ENCODE measurements at places on chromosomes 16 and 17. TPM values are rescaled to one million over a fixed set of nuclear protein-coding genes. Genes with fewer than 3 reads are reported as not detected.
A peak's percentile ranks its signal among the peaks of the same experiment; 100 is the strongest.

GRCh38 chr16:89602273-89602951 lies 11.0 kb upstream of the DPEP1 start:
- H3K36me3 ChIP-seq: no peaks in the 10 kb centered on the region
- H3K27me3 ChIP-seq: no peaks in the 10 kb centered on the region
- H3K27ac ChIP-seq: no peak overlapping the region
- peak; percentile 39 for DNase-seq

DNA sequence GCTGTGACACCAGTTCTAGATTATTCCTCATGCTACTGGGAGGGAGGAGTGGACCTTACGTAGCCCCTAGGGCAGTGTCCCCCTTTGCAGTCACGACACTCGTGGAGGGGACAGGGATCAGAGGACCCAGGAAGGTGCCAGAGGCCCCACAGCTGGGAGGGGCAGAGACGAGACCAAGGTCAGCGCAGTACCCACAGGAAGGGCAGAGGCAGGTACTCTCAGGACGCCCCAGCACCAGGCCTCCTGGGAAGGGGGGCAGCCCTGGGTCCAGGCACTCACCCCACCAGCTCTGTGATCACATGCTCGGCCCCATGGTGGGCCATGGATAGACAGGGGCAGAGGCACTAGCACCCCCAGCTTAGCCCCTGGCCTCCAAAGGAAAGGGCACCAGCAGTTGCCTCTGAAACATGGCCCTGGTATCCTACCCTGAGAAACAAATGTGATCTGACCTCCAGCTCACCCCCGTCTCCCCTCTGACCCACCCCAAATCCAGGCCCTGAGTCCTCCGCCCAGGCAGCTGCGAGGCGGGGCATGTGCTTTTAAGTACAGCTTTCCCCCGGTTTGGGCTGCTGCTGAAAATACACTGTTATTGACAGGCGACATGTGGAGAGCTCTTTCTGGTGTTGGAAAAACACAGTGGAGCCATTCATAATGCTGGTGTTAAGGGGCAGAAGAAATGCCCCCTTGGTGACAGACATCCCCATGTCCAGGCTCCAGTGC lies 361.9 kb downstream of the C16orf95 start:
- DNase-seq: no peak
- H3K27ac ChIP-seq: no peak overlapping the region
- no peak overlapping the region for H3K4me3 ChIP-seq
- no peaks in the 10 kb centered on the region for H3K36me3 ChIP-seq
- H3K4me1 ChIP-seq: no peaks in the 10 kb centered on the region

DNA sequence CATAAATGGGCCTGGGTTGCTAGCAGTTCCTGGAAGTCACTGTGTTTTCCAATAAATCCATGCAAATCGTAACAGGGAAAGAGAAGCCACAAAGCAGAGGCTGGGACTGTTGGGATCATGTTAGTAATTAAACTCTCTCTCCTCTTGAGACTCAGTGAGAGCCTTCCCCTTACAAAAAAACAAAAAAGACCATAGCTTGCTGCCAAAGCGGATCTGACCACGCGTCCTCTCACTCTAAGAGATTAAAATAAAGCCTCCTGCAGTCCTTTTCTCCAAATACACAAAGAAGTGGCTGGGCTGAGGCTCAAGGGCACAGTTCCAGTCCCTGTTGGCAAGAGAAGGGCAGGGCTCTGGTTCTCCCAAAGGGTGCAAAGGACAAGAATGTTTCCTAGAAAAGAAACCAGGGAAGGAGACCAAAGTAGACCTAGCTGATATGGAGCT lies 38.5 kb downstream of the PIGL start:
- peak overlapping the region; percentile 55 for H3K27ac ChIP-seq
- no peaks in the 10 kb centered on the region for H3K4me1 ChIP-seq
- H3K36me3 ChIP-seq: no peaks in the 10 kb centered on the region
- no peak overlapping the region for H3K4me3 ChIP-seq
- H3K27me3 ChIP-seq: no peaks in the 10 kb centered on the region
- no peak for DNase-seq

GRCh38 chr16:17327664-17328335 lies 143.0 kb downstream of the XYLT1 start:
- no peaks in the 10 kb centered on the region for H3K4me1 ChIP-seq
- no peak overlapping the region for H3K27ac ChIP-seq
- H3K27me3 ChIP-seq: peaks cover 39% of the 10 kb centered on the region
- no peak overlapping the region for H3K4me3 ChIP-seq

- H3K27ac ChIP-seq: no peak overlapping the region
- no peak for DNase-seq
- H3K27me3 ChIP-seq: peaks cover 68% of the 10 kb centered on the region
- H3K4me3 ChIP-seq: no peak overlapping the region
- H3K4me1 ChIP-seq: peaks cover 5% of the 10 kb centered on the region
These were observed 2.7 kb downstream of the C16orf89 start for GRCh38 chr16:5062790-5063765.

GRCh38 chr17:66945147-66945835 lies 19.2 kb upstream of the CACNG4 start:
- no peak overlapping the region for H3K27ac ChIP-seq
- DNase-seq: no peak
- H3K4me3 ChIP-seq: no peak overlapping the region

DNA sequence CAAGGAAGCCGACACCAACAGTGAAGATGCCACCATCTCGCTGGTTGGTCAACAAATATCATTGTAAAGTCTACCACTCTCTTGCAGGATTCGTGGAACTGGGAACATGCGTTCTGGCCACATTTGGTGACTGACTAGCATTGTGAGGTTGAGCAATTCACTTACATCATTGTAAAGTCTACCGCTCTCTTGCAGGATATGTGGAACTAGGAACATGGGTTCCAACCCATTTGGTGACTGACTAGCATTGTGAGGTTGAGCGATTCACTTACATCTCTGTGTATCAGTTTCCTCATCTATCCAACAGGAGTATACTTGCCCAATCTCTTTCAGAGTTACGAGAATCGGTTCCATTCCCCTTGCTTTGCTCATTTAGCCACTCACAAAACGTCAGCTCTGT lies 42.6 kb upstream of the RPH3AL start:
- H3K4me3 ChIP-seq: no peak overlapping the region
- H3K4me1 ChIP-seq: no peaks in the 10 kb centered on the region

DNA sequence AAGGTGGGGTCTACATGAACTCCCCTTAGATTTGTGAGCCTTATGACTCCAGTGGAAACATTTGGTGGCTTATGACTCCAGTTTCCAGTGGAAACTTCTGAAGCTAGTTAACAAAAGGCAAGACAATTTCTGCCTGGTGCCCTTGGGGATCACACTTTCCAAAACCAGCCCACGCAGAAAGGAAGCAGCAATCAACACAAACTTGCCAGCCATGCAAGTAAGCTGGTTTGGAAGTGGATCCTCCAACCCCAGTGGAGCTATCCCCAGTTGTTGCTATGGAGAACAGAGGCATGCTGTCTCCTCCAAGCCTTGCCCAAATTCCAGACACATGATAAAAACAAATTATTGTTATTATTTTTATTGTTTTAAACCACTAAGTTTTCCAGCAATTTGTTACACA lies 130.9 kb downstream of the CDH11 start:
- H3K4me3 ChIP-seq: no peak overlapping the region
- no peak overlapping the region for H3K27ac ChIP-seq
- H3K27me3 ChIP-seq: no peaks in the 10 kb centered on the region
- DNase-seq: no peak
- no peaks in the 10 kb centered on the region for H3K4me1 ChIP-seq

DNA sequence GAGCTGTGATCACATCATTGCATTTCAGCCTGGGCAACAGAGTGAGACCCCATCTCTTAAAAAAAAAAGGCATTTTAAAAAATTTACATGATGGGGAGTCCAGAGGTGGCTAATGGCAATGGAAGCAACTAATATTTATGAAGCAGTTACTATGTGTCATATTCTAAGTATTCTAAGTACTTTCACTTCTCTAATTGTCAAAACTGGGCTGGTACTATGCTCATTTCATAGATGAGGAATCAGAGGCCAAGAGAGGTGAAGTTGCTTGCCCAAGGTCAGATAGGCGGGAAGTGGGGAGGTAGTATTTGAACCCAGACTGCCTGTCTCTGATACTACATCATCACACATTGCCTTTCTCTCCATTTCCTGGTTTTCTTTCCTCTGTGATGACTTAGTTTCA lies 50.7 kb downstream of the SLC5A11 start:
- H3K4me1 ChIP-seq: no peaks in the 10 kb centered on the region
- H3K27me3 ChIP-seq: peaks cover 7% of the 10 kb centered on the region
- no peak overlapping the region for H3K27ac ChIP-seq
- H3K4me3 ChIP-seq: no peak overlapping the region
- DNase-seq: no peak

GRCh38 chr17:31431852-31432658 lies 40.6 kb downstream of the RAB11FIP4 start:
- H3K36me3 ChIP-seq: no peaks in the 10 kb centered on the region
- H3K4me3 ChIP-seq: no peak overlapping the region
- DNase-seq: no peak
- no peak overlapping the region for H3K27ac ChIP-seq

Gene NEUROD2
- total RNA-seq: not detected

Gene KRTAP1-1
- total RNA-seq: not detected

Gene TMEM98
- total RNA-seq: 60.2 TPM

Gene CCDC200
- not detected for total RNA-seq

Gene ZNF750
- not detected for total RNA-seq

Gene NOTUM
- total RNA-seq: 11.8 TPM

Gene SLC22A31
- 1.1 TPM for total RNA-seq

Gene STUB1
- 191 TPM for total RNA-seq
